ENCODE measurements at places on chromosomes 12 and 14. TPM values are rescaled to one million over a fixed set of nuclear protein-coding genes. Genes with fewer than 3 reads are reported as not detected.

The TSPAN8 gene
- polyA plus RNA-seq: 5.5 TPM

The SLC17A8 gene
- polyA plus RNA-seq: 2.3 TPM

The MYO1H gene
- polyA plus RNA-seq: 0.24 TPM

The SCNN1A gene
- 211 TPM for polyA plus RNA-seq

The PTGDR gene
- 0.19 TPM for polyA plus RNA-seq

The PRIMA1 gene
- polyA plus RNA-seq: 8.8 TPM

The ADAM20 gene
- not detected for polyA plus RNA-seq

The RBMS2 gene
- 5.2 TPM for polyA plus RNA-seq

The SLCO1B3 gene
- not detected for polyA plus RNA-seq

The CHST11 gene
- 7.2 TPM for polyA plus RNA-seq

The TMCC3 gene
- polyA plus RNA-seq: 8.4 TPM

Data from brain (organoid and tissue), 16 donors.